ENCODE measurements at places on chromosomes 11 and 22. TPM values are rescaled to one million over a fixed set of nuclear protein-coding genes. Genes with fewer than 3 reads are reported as not detected.

- no peaks in the 10 kb centered on the region for H3K4me1 ChIP-seq
- DNase-seq, result no peak
- no peak overlapping the region for H3K27ac ChIP-seq
- no peaks in the 10 kb centered on the region for H3K27me3 ChIP-seq
- no peaks in the 10 kb centered on the region for H3K36me3 ChIP-seq
These were observed 1078.7 kb downstream of the BRD1 start for GRCh38 chr22:48748860-48749554.

GRCh38 chr11:44979543-44980399 lies 29.1 kb upstream of the TP53I11 start:
- H3K27me3 ChIP-seq, result no peaks in the 10 kb centered on the region
- no peaks in the 10 kb centered on the region for H3K4me1 ChIP-seq
- H3K4me3 ChIP-seq, result no peak overlapping the region
- no peak for DNase-seq

- DNase-seq, result no peak
- no peaks in the 10 kb centered on the region for H3K36me3 ChIP-seq
- no peaks in the 10 kb centered on the region for H3K27me3 ChIP-seq
- H3K4me3 ChIP-seq, result no peak overlapping the region
- no peaks in the 10 kb centered on the region for H3K4me1 ChIP-seq
These were observed 28.5 kb upstream of the PAK1 start for GRCh38 chr11:77502346-77502905.

DNA sequence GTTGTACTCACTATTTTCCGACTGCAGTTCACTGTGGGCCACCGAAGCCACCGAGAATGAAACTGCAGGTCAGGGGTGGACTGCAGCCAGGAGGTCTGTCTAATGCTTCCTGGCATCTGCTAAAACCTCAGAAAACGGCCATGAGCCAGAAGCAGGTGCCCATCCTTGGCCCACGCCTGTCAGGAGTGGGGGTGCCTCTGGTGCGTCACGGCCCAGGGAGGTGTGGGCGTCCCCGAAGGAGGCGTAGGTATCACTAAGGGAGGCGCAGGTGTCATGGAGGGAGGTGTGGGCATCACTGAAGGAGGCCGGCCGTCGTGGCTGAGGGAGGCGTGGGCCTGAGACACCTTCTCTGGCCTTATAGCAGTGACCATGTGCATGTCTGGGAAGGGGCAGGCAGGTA lies 456.2 kb downstream of the TBC1D22A start:
- no peaks in the 10 kb centered on the region for H3K27me3 ChIP-seq
- no peak overlapping the region for H3K27ac ChIP-seq

DNA sequence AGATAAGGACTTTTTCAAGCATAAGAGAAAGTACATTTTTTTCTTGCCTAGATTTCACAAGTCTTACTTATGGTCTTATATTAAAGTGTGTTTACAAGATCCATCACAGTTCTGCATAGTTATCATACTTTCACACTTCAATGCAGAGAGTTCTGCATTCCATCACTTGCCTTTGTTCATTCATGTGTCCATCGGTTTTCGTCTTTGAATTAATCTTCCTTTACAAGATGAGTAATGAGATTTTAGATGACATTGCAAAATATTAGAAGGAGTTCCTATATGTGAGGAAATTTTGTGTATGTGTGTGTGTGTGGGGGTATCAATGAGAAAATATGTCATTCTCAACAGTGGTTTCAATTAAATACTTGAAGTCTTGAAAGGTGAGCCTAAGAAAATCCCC lies 98.1 kb upstream of the GUCY1A2 start:
- H3K27me3 ChIP-seq, result no peaks in the 10 kb centered on the region
- DNase-seq, result no peak
- H3K36me3 ChIP-seq, result no peaks in the 10 kb centered on the region
- H3K27ac ChIP-seq, result no peak overlapping the region
- H3K4me3 ChIP-seq, result no peak overlapping the region

- DNase-seq, result no peak
- H3K27ac ChIP-seq, result no peak overlapping the region
- H3K27me3 ChIP-seq, result no peaks in the 10 kb centered on the region
- no peak overlapping the region for H3K4me3 ChIP-seq
- H3K4me1 ChIP-seq, result peaks cover 4% of the 10 kb centered on the region
These were observed 86.5 kb upstream of the PPARA start for GRCh38 chr22:46063846-46064227.

GRCh38 chr11:106917973-106918372 lies 100.3 kb downstream of the GUCY1A2 start:
- H3K27ac ChIP-seq, result no peak overlapping the region
- no peaks in the 10 kb centered on the region for H3K4me1 ChIP-seq
- no peaks in the 10 kb centered on the region for H3K36me3 ChIP-seq
- H3K4me3 ChIP-seq, result no peak overlapping the region
- no peak for DNase-seq

GRCh38 chr11:67197606-67198005 lies 68.7 kb upstream of the GRK2 start:
- no peaks in the 10 kb centered on the region for H3K27me3 ChIP-seq
- peaks cover 20% of the 10 kb centered on the region for H3K36me3 ChIP-seq
- H3K4me1 ChIP-seq, result peaks cover 2% of the 10 kb centered on the region
- DNase-seq, result no peak
- H3K4me3 ChIP-seq, result no peak overlapping the region

DNA sequence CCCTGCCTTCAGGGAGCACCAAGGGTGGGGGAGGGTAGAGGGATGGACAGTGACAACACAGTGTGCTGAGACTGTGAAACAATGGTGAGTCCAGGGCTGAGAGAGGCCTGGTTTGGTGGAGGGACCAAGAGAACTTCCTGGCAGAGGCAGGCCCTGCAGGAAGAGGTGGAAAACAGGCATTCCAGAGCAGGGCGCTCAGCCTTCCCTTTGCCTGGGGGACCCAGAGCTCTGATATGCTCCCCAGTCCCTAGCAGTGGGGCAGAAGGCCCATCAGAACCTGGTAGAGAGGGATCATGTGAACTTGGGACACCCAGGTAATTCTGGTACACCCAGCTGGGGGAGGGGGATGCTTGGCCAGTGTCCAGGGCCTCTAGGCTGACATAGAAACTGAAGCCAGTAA lies 17.2 kb upstream of the UVRAG start:
- no peaks in the 10 kb centered on the region for H3K27me3 ChIP-seq
- no peak overlapping the region for H3K27ac ChIP-seq
- H3K4me3 ChIP-seq, result no peak overlapping the region
- H3K4me1 ChIP-seq, result no peaks in the 10 kb centered on the region
- no peaks in the 10 kb centered on the region for H3K36me3 ChIP-seq

DNA sequence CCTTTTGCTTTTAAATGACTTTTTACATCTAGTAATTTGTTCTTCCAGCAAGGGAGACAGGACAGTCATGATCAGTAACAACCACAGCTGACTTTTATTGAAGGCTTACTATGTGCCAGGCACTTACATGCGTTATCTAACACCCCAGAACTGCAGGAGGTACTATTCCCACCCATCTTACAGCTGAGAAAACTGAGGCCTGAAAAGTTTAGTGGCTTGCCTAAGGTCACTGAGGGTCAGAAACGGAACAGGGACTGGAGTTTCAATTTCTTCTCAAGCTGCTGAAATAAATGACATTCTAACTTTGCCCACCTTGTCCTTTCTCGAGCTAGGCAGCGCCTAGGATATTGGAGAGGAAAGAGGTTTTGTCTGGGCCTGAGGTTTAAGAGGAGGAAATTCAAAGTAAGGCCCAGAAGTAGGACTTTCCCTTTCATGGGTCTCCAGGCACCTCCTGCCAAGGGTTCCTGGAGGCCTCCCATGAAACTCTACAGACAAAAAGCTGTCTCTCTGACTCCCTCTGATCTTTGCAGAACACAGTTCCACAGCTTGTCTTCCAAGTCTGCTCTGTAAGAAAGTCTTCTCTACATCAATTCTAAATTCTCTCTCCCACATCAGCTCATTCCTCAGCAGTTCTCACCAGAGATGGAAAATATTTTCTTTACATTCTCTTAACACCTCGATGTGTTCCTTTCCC lies 102.2 kb downstream of the NAT10 start:
- H3K27me3 ChIP-seq, result no peaks in the 10 kb centered on the region
- H3K36me3 ChIP-seq, result no peaks in the 10 kb centered on the region
- H3K4me1 ChIP-seq, result peaks cover 14% of the 10 kb centered on the region
- H3K4me3 ChIP-seq, result no peak overlapping the region
- DNase-seq, result no peak
- H3K27ac ChIP-seq, result no peak overlapping the region

DNA sequence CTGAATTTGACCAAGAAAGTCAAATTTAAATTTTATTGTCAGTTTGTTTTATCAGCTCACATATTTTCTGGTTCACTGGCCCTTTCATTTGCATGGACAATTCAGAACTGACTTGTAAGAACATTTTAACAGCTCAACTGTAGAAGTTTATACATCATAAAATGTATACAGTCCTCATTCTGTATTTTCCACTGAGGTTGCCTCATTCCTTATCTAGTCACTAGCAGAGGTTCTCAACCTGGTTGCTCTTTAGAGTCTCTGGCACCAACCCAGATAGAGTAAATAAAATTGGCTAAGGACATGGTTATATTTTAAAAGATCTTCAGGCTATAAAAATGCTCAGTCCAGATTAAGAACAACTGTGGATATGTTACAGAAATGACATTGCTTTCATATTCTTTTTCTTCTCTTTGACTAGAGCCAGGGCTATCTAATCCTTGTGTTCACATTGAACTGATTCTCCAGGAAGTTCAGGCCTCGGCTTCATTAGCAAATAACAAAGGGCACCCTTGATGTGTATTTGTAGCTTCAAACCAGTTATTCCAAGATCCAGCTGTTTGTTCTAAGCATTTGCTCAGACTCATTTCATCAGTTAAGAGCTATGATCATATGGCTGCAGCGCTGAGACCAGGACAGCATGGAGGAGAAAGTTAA lies 782.5 kb downstream of the ETS1 start:
- DNase-seq, result no peak
- no peak overlapping the region for H3K27ac ChIP-seq
- no peak overlapping the region for H3K4me3 ChIP-seq
- H3K27me3 ChIP-seq, result no peaks in the 10 kb centered on the region

DNA sequence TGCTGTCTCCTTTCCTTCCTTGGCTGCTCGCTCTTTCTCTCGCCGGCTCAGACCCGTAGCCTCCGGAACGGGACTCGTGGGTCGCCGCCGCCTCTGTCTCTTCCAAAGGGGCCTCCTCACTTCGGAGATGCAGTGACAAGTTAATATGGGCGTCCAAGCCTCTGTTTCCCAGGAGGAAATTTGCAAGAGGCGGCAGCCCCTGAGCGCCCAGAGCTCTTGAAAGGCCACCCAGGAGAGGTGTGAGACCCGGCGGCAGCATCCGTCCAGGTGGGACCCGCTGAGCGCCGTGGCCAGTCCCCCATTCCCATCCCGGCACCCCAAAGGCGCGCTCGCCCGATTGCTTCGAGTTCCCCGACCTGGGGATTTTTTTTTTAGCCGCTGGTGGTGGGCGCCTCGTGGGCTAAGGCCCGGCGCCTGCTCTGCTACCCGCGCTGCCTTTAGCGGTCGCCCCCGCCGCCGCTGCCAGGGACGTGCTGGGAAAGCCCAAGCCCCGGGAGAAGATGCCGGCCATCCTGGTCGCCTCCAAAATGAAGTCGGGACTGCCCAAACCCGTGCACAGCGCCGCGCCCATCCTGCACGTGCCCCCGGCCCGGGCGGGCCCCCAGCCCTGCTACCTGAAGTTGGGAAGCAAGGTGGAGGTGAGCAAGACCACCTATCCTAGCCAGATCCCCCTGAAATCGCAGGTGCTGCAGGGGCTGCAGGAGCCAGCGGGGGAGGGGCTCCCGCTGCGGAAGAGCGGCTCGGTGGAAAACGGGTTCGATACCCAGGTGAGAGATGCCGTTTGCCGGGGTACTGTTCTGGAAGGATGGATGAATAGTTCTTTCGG lies 772 bp downstream of the NAV2 start:
- no peaks in the 10 kb centered on the region for H3K36me3 ChIP-seq
- no peak for DNase-seq
- H3K4me3 ChIP-seq, result peak overlapping the region; percentile 68
- H3K4me1 ChIP-seq, result peaks cover 13% of the 10 kb centered on the region
- H3K27me3 ChIP-seq, result peaks cover 14% of the 10 kb centered on the region

DNA sequence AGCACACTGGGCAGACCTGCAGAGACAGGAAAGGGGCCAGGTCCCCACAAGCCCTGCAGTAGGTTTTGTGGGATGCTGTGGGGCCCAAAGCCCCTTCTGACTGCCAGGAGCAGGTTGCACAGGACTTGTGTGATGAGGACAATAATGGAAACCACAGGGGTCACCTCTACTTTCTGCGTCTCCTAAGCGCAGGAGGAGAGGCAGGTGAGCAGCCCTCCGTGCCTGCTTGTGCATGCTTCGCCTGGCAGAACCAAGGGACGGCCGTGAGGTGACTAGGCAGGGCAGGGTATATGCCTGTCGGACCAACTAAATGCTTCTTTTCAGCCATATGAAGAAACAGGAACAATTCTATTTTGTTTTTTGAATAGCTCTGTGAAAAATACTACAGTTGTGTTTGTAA lies 77.9 kb upstream of the PITPNB start:
- H3K27ac ChIP-seq, result no peak overlapping the region
- no peaks in the 10 kb centered on the region for H3K27me3 ChIP-seq
- DNase-seq, result no peak
- H3K4me1 ChIP-seq, result no peaks in the 10 kb centered on the region

DNA sequence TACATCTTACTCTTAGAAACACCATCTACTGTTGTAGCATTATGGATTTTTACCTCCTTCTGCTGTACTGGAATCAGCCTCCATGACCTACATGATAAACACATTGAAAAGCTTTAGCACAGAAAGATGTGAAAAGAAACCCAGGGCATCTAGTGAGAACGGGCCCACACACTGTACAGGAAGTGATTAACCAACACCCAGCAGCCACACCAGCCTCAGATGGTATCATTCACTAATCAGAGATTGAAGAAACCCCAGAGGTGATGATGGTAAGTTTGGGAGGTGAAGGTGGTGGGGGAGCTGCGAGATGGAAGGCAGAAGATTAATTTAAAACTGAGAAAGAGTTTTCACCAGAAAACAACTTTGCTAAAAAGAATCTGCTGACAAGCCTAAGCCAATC lies 46.1 kb downstream of the RASSF10 start:
- H3K4me3 ChIP-seq, result no peak overlapping the region
- no peak overlapping the region for H3K27ac ChIP-seq
- H3K36me3 ChIP-seq, result no peaks in the 10 kb centered on the region
- H3K4me1 ChIP-seq, result no peaks in the 10 kb centered on the region
- no peak for DNase-seq
- H3K27me3 ChIP-seq, result no peaks in the 10 kb centered on the region

DNA sequence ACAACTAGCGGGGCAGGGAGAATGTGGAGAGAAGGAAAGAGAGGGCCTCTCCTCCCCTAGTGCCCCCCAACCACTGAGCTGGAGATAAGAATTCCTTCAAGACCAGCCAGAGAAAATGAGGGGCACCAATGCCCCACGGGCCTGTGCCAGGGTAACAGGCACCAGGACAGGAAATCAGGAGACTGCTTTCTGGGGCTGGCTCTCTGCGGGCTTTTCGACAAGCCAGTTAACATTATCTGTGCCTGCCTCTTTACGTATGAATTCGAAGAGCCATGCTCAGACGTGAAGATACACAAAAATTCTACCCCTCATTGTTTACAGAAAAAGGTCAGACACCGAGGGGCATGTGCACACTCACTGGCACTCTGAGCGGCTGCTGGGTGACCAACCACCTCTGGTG lies 52.1 kb downstream of the MYH9 start:
- no peak overlapping the region for H3K4me3 ChIP-seq
- H3K36me3 ChIP-seq, result peaks cover 32% of the 10 kb centered on the region
- no peaks in the 10 kb centered on the region for H3K27me3 ChIP-seq
- no peak overlapping the region for H3K27ac ChIP-seq
- no peak for DNase-seq

The RASL10A gene
- total RNA-seq, result 0.32 TPM

The MS4A6E gene
- total RNA-seq, result not detected

The MMP13 gene
- not detected for total RNA-seq

The APOL5 gene
- total RNA-seq, result not detected

The NPAT gene
- total RNA-seq, result 21.1 TPM

The MYEOV gene
- total RNA-seq, result 0.53 TPM

The CARD18 gene
- total RNA-seq, result not detected

The KRTAP5-1 gene
- not detected for total RNA-seq

The SGSM1 gene
- not detected for total RNA-seq

The FGF4 gene
- not detected for total RNA-seq

The MMP27 gene
- not detected for total RNA-seq

All from GM12878 (cell line).